ENCODE measurements at places on chromosomes 2 and 18.

GRCh38 chr2:227052879-227053278 lies 111.1 kb downstream of the COL4A4 start:
- no peak for DNase-seq

GRCh38 chr2:159084384-159085370 lies 116.2 kb downstream of the TANC1 start:
- DNase-seq = no peak

DNA sequence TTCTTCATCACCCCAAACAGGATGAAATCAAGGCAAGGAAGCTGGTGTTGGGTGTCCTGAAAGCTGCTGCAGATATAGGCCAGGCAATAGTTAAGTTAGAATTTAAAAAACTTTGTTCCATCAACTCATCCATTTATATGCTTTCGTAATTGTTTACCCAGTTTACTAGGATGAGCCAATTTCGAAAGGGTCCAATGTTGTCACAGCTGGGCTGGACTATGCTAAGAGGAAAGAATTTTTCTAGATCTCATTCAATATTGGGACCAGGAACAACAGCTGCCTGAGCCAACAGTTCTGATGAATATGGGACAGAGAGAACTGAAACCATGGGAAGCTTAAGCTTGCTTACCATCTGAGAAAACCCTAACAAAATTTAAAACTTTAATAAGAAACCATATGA lies 21.6 kb upstream of the SP3 start:
- no peak for DNase-seq

- peak; percentile 87 for DNase-seq
Measured at GRCh38 chr18:8705238-8705960, at the start of gene MTCL1. Gene MTCL1, plus strand, starts transcription at chr18:8705556. Its CDS starts 105 bp downstream, at chr18:8705661.

DNA sequence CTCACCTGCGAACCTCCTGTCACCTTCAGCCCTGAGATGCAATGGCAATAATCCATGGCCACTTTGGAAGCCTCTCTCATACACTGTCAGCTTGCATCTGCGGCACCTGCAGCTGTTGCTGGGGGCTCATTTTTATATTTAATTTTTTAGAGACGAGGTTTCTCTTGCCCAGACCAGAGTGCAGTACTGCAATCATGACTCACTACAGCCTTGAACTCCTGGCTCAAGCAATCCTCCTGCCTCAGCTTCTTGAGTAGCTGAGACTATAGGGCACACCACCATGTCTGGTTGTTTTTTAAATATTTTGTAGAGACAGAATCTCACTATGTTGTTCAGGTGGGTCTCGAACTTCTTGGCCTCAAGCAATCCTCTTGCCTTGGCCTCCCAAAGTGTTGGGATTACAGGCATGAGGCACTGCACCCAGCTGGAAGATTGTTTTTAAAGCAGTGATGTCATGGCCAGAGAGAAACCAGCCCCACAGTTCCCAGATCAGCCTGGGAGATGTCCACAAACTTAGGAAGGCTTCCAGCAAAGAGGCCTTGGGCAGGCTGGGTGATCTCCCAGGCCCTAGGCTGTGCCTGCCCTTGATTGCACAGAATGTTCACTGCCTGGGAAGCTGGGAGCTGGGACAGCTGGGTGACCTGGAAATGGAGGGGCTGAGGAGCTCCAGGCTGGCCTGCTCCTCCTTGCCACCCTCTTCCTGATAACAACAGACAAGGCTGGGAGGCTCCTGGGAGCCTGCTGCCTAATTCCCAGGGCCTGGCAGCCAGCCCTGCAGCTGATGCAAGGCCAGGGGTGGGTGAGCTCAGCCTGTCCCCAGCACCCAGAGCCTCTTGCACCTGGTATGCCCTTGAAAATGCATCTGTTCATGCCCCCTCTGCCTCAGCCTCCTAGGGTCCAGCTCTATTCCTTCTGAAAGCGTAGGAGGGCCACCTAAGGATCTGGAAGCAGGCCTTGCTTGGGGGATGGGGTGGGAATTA lies 27.1 kb downstream of the SH2D6 start:
- peak; percentile 77 for DNase-seq
